SIG-M5 (cell line): ENCODE measurements at places on chromosomes 11 and 22.

- no peak for DNase-seq
These were observed 45.6 kb upstream of the TENM4 start for GRCh38 chr11:79486242-79486984.

- no peak for DNase-seq
These were observed 12.8 kb downstream of the PMM1 start for GRCh38 chr22:41576877-41577276.

DNA sequence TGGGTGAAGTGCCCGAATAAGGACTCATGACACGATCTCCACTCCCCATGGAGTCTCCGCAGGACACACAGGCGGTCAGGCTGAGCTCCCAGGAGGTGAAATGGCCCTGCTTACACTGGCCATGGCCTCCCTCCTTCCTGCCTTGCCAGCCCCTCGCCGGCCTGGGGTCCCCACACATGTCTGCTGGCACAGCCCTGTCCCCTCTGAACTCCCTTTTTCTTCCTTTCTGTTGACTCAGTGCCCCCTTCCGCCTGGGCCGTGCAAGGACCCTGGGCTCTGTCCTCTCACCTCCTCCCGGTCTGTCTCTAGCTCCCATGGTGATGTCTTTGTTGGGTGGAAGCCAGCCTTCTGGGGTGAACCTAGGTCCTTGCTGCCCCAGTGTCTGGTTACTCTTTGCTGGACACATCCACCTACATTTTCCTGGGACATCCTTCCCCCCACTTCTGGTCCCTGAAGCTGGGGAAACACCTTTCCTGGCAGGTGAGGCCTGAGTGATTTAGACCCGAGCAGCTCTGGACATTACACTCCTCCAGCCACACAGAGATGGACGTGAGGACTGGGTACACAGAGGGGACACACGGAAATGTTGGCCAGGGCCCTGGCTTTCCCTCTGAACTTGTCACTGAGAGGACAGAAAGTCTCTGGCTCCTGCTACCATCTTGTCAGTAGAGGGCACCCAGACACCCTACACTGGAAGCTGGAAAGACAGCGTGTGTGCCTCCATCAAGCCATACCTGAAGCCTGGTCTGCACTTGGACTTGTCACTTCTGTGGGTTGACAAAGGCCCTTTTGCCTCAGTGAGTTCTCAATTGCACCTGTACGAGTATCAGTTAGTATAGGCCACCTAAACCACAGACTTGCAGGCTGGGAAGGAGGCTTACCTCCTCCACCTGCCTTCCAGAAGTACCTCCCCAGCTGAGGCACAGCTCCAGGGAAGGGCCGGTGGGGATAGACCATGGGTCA lies 864.3 kb downstream of the TBC1D22A start:
- no peak for DNase-seq

DNA sequence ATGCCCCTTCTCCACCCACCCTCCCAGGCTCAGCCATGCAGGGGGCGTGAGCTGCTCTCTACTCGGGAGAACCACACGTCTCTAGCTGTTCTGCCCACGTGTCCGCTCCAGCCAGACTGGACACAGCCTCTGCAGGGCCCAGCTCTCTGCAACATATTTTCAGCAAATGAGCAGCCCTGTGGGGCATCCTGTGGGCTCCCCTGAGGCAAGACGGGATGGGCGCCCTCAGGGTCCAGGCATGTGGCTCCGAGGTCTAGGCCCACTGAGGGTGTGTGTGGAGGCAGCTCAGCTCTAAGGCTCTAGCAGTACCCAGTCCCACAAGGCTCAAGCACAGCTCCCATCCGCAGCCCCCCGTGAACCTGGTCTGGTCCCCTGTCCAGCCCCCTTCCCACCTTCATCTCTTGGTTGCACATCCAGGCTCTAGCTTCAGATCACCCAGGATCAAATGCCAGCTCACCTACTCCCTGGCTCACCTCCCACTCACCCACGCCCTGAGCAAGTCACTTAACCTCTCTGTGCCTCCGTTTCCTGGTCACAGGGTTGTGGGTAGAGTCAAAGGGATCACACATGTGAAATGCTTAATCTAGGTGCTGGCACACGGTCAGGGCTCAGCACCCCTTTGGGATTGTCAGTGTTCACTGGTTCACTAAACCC lies 57.8 kb upstream of the TCF20 start:
- no peak for DNase-seq

GRCh38 chr11:112728288-112728687 lies 232.9 kb upstream of the NCAM1 start:
- no peak for DNase-seq

DNA sequence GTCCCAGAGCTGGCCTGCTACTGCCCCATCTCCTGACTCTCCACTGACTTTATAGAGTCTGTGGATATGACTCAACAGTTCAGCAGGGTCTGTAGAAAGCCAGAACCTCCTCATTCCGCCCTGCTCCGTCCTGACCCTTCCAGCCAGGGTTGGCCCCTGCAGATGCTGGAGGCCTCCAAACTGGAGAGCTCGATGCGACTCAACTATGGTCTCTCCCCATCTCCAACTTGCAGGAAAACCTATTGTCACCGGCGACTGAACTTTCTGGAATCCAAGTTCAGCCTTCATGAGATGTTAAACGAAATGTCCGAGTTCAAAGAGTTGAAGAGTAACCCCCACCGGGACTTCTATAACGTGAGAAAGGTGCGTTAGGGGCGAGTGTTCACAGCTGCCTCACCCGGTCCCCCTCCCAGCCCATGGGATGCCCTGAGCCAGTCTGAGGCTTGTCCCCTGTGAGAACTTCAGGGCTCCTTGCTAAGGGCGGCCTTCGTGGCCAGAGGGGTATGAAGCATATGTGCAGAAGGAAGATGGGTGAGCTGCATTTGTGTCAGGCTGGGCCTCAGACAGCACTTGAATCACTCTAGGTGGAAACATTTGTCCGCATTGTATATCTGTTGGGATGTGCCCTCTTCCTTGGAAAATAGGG lies 32.1 kb downstream of the AMPD3 start:
- DNase-seq, result no peak

DNA sequence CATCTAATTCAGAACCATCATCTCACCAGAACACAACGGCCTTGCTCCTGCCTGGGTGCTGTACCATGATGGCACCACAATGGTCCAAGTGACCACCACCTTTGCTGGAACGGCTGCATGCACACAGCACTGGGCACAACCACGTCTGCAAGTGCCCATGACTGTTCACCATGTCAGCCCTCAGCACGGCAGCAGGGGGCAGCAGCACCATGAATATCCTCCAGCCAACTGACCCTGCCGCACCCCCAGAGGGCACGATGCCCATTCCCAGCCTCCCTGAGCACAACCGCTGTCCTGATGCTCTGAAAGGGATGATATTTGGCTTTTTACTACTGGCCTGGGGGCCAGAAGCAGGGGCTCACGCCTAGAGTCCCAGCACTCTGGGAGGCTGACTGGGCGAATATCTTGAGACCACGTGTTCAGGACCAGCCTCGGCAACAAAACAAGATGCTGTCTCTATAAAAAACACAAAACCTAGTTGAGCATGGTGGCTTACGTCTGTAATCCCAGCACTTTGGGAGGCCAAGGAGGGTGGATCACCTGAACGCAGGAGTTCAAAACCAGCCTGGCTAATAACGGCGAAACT lies 25.7 kb downstream of the DRD4 start:
- DNase-seq, result no peak

GRCh38 chr22:39244496-39245129 lies at the start of gene PDGFB:
Gene PDGFB (minus strand): TSS chr22:39244982. CDS start chr22:39243963, 1,019 bp downstream.
- DNase-seq, result no peak

- DNase-seq, result no peak
These were observed 22.6 kb upstream of the GNAZ start for GRCh38 chr22:23047742-23048141.

GRCh38 chr11:4891996-4892640 lies 10.4 kb downstream of the OR51T1 start:
- no peak for DNase-seq

- no peak for DNase-seq
These were observed 18.5 kb downstream of the RELT start for GRCh38 chr11:73394416-73395296.

GRCh38 chr11:33268945-33269540 lies 11.9 kb downstream of the HIPK3 start:
- DNase-seq, result no peak
